ENCODE measurements at places on chromosomes 7 and 10. TPM values are rescaled to one million over a fixed set of nuclear protein-coding genes. Genes with fewer than 3 reads are reported as not detected.

The LHFPL3 gene
- not detected for total RNA-seq

The SEMA3D gene
- total RNA-seq = not detected

The ST8SIA6 gene
- 0.08 TPM for total RNA-seq

The FXYD4 gene
- not detected for total RNA-seq

The PRKG1 gene
- total RNA-seq = not detected

The NME8 gene
- total RNA-seq = not detected

The PSMG3 gene
- 102 TPM for total RNA-seq

The AMPH gene
- total RNA-seq = not detected
